ENCODE measurements at places on chromosomes 2 and 18. TPM values are rescaled to one million over a fixed set of nuclear protein-coding genes. Genes with fewer than 3 reads are reported as not detected.

APLF gene
- total RNA-seq = 12.3 TPM

DLX2 gene
- total RNA-seq = not detected

SCN9A gene
- 13.9 TPM for total RNA-seq

CNDP2 gene
- total RNA-seq = 86.8 TPM

FSHR gene
- total RNA-seq = not detected

PPP1R1C gene
- total RNA-seq = not detected

VSNL1 gene
- total RNA-seq = not detected

POTEE gene
- 0.12 TPM for total RNA-seq

ADD2 gene
- 3.2 TPM for total RNA-seq

L3MBTL4 gene
- 14.8 TPM for total RNA-seq

FAM210A gene
- 30.9 TPM for total RNA-seq

AAK1 gene
- 62.3 TPM for total RNA-seq

PDE11A gene
- total RNA-seq = not detected

GRCh38 chr2:231926761-231927565 is 767 bp upstream of the NPPC start:
- no peak for DNase-seq

GRCh38 chr2:50401772-50402653 is 629.9 kb downstream of the NRXN1 start:
- no peak for DNase-seq

GRCh38 chr18:9906481-9906880 is 7.3 kb upstream of the VAPA start:
- DNase-seq = no peak

DNA sequence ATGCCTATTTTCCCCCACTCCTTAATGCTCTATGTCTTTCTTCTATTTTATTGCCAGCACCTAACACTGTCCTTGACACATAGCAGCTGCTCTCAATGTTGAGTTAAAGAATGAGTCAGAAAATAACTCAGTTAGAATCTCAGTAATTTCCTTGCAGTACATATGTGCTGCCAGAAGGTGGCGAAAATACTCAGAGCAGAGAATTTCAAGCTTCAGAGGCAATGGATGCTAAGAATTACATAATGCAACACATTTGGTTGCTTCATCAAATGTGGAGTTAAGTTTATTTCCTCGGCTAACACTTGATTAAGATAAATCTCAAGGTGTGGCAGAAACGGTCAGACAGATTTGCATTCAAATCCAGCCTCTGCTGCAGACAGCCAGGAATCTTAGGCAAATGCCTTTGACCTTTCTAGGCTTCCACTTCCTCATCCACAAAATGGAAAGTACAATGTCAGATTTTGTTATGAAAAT is 105.6 kb downstream of the VSNL1 start:
- DNase-seq = no peak

GRCh38 chr2:159095813-159096212 is 127.4 kb downstream of the TANC1 start:
- no peak for DNase-seq

- DNase-seq = no peak
These were observed 15.9 kb downstream of the ARHGEF4 start for GRCh38 chr2:130852521-130853115.

- DNase-seq = no peak
These were observed 262.0 kb downstream of the TNS1 start for GRCh38 chr2:217740756-217741155.

- DNase-seq = no peak
These were observed 456.6 kb downstream of the THSD7B start for GRCh38 chr2:137221797-137222492.

- DNase-seq = no peak
These were observed 216.9 kb downstream of the UXS1 start for GRCh38 chr2:105977212-105977611.

DNA sequence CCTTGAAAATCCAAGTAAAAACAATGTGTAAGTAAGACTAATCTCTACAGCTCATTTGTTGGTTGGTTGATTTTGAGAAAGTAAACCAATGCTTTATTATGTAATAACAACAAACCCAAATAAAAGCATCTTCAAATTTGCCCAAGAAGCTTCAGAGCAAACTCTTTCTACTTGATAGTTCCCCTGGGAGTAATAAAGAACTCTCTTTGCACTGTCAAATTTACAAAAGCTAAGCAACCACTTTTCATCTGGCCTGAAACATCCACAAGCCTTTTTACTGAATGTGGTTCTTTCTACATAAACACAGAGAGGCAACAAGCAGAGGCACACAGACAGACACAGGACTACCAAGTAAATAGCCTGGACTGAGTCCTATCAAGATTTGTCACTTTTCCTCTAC is 28.8 kb upstream of the CACNB4 start:
- DNase-seq = no peak

DNA sequence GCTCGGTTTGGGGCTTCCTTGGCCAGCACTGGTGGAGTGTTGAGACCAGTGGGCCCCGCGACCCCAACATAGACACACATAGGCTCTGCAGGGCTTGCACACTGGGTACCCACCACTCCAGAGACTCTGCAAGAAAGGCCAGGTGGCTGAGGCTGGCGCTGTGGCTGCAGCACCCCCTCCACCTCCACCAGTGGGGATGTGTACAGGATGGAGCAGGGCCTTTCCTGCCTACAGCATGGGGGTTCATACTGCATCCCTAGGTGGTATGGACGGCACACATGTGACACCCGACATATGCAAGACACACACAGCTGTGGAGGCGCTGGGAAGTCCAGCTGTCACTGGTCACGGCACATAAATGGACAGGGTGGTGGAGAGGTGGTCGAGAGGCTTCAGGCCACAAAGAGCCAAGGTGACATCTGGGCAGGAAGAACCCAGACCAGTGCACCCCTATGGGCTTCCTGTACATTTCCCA is 1.3 kb downstream of the RNPEPL1 start:
- no peak for DNase-seq

DNA sequence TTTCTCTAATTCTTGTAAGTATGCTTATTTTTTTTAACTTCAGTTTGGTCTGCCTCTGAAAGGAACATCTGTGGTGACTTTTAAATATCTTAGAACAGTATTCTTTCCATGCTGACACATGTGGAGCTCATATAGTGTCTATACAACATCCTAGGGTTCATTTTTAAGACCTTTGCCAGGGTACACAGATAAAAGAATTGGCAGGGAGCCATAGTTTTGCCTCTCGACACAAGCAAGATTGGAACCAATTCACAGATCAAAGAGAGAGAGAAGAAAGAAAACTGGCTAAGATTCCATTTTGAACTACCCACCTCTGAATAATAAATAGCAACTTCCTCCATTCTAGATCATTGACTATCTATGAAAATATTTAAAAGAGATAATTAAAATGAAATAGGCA is 142.7 kb upstream of the ST6GAL2 start:
- no peak for DNase-seq

DNA sequence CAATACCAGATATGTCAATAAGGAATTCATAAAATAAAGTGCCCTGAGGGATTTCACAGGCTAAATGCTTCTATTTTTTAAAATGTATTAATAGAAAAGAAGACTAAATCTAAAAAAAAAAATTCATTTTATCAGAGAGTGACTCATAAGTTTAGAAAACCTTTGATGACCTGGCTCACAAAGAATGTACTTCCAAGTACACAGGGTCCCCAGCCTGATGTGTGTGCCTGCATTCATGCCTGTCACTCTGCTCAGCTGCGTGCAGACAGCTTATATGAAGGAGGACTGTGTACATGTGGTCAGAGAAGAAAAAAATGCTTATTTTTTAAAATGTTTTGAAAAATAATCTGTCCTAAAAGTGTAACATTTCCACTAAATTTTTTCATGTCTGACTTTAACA is 3.0 kb upstream of the CPS1 start:
- no peak for DNase-seq

GRCh38 chr2:71999580-71999979 is 148.1 kb downstream of the CYP26B1 start:
- DNase-seq = no peak

DNA sequence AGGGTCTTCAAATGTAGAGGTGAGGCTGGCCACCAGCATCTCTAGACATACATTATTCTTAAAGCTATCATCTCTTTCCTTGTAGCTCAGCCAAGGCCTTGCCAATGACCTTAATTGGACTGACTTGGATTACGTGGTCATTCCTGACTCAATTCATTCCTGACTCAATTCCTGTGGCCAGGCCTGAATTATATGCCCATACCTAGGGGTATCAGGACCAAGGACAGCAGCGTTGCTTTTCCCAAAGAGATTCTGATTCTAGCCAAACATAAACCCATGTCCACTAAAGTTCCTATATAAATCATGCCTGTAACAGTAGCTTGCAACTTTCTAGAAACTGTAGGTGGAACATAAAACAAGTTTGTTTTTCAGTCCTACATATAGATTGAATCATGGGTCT is 231.7 kb downstream of the ARL6IP6 start:
- DNase-seq = no peak

- no peak for DNase-seq
These were observed 92.9 kb upstream of the SLC14A2 start for GRCh38 chr18:45522371-45522770.

GRCh38 chr2:26144953-26145680 is 27.8 kb upstream of the GAREM2 start:
- no peak for DNase-seq

DNA sequence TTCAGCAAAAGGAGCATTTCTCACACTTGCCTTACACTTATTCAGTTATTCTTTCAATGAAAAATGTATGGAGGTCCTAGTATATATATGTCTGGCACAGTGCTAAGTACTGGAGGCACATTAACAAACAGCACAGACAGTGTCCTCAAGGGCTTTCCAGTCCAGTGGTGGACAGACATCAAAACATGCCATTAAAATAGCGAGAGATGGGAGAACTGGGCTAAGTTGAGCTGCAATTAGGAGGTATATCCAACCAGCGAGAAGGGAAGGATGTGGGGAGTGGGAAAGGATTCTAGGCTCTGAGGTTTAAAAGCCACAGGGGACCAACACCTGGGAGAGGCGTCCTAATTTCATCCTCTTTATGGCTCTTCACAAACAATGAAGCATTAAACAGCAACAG is 127.5 kb upstream of the TTC39C start:
- DNase-seq = no peak

DNA sequence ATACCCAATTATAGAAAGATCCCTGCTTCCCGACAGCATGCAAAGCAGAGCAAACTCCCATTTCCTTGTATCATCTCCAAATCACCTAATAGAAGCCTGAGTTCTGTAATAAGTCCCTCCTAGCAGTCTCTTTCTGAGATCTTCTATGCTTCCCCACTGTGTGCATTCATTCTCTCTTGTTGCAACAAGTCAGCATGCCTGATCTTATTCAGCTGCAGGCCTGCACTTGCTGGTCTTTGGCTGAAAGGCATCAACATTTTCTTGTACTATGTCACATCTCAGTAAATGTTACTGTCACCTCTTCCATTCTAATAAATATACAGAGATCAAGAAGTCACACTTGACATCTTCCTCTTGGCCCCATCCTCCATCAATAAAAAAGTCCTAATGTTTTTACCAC is 449.9 kb upstream of the MEX3C start:
- DNase-seq = no peak

- DNase-seq = no peak
These were observed 122.9 kb upstream of the UNC80 start for GRCh38 chr2:209648714-209649113.

DNA sequence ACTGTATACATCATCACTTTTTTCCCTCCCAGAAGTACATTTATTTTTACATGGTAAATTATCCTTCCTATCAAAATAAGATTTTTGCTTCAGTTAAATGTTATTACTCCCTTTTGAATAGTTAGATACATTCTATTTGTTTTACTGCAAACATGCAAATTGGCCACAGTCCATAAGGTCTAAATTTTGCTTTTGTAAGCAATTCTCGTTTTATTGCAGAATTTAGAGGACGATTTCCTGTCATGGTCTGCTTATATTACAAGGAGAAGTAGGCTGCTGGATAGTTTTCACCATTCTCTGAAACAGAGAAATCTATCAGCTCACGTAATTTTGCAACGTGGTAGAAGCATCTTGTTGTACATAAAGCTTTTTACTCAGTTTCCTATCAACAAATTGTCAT is 1632.5 kb downstream of the LRP1B start:
- no peak for DNase-seq

- DNase-seq = no peak
These were observed 248.9 kb downstream of the TCF4 start for GRCh38 chr18:55338978-55339650.

- no peak for DNase-seq
These were observed 1993.1 kb upstream of the CELF4 start for GRCh38 chr18:39558658-39559057.

DNA sequence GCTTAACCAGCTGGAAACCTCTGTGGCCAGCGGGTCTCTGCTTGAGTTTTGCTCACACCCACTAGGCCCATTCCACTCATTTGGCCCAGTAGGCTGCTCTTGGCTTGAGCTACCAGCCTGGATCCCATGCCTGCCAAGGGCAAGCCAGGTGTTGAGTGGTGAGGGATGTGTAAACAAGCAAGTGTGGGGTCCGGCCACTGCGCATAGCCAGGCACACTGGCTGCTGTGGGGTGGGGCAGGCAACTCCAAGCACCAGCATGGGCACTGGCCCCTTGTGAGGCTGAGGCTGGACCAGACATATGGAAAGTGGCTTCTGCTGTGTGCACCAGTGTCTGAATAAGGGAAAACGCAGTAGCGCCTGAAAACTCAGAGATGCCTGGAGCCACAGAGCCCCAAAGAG is 732.7 kb downstream of the NR4A2 start:
- no peak for DNase-seq

DNA sequence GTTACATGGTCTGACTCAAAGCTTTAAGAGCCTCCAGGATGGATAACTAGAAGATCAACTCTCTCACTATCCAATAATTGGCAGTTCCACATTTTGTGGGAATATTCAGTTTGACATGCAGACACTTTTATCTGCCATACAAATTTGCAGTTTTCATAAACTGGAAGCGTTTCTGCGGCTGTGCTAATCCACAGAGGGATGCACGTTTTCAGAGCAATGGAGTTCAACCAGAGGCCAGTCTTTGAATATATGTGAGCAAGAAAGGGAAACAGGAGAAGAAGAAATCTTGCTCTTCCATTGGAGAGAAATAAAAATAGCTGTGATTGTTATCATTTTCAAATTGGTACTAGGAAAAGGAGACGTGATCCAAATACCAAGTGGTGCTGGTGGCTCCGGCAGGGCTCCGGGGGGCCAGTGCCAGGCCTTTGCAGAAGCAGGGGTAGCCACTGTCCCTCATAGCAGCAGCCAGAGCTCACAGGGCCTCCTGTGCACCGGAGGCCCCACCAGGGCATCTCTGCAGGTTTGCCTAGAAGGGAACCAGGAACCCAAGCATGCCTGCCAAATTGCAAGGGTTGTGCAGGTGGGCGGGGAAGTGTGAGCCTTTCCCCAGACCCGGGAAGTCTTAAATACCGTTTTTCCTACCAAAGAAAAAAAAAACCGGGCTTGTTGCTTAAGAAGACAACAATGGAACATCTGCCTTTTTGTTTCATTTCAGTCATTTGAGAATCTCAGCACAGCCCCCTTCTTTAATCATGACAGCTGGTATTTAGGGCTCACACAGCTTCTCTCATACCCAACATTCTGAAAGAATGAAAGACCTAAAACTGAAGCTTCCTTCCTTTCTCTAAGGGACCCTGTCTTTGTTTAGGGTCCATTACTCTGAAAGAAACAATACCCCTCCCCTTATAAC is 791.1 kb upstream of the SOX11 start:
- DNase-seq = no peak
